Activated CD4-positive, alpha-beta T cell treated with anti-CD3 and anti-CD28 coated beads for 24 hours (primary cell): ENCODE measurements at places on chromosomes 5 and 9.

DNA sequence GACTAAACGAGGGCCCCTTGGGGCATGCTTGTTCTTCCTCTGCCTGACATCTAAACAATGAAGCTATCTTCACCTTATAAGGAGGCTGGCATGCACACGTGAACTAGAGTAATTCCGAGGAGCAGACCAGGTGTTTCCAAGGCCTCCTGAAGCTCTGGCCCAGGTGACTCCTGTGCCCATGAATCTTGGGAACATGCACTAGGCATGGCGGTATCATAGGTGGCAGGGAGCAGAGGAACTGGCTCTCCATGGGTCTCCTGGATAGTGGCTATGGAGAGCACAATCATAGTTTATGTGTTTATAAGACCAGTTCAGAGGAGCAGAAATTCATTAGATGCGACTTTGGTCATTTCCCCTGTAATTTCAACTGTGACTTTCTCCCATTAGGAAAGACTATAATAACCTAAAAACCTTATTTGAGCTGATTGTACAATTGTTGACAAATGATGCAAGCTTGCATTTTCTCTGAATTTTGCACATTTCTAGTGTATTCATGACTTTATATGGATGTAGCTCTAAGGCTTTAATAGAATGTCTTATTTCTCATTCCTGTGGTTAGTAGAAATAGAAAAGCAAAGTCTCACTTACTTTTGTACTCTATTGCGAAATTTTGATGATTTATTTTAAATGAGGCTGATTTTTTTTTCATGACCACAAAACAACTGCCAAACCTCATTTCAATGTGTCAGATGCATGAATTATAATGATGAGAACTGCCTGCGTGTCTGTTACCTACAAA lies 135.3 kb upstream of the RPS23 start:
- no peak for DNase-seq

DNA sequence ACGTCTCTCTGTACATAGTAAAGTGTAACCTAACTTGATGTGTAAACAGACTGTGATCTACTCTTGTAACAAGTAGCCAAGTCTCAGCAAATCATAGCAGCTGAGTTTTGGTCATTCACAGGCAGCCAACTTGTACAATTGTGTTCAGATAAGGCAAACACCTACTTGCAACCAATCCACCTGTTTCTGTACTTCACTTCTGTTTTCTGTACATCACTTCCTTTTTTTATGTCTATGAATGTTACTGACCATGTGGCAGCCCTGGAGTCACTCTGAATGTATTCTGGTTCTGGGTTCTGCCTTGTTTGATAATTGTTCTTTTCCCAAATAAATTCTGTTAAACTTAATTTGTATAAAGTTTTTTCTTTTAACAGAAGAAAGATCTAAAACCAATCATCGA lies 26.0 kb downstream of the RLN2 start:
- DNase-seq = no peak

DNA sequence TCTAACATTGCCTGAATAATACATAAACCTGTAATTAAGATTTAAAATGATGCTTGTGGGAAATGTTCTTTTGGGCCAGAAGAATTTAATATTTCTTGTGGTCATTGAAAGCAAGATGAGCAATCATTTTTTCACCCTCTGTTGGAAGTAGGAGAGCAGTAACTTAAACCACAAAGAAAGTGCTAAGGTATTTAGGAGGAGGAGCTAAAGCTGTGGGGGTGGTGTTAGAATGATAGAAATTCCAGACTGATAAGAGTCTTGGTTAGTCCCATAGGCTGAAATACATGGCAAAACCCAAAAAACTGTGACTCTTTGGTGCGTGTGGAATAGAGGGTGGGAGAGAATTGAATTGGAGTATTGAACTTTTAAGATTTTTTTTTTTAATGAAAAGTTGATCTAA lies 247.0 kb downstream of the YTHDC2 start:
- no peak for DNase-seq

DNA sequence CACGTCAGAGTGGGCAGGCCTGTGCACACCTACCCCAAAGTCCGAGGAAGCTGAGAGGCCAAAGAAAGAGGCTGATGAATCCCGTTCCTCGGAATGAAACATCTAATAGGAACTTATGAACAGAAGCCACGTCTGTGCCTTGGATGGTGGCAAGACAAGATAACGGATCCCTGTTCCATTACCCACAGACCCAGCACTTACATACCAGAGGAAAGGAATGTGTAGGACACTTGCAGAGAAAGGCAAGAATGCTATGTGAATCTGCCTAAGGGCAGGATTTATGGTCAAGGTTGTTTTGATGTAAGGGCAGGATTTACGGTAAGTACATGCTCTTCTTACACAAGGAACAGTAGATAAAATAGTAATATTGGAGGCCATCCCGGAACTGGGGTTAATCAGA lies 93.2 kb downstream of the WDR41 start:
- no peak for DNase-seq

GRCh38 chr5:71615809-71616208 lies 28.7 kb downstream of the MCCC2 start:
- DNase-seq = no peak

DNA sequence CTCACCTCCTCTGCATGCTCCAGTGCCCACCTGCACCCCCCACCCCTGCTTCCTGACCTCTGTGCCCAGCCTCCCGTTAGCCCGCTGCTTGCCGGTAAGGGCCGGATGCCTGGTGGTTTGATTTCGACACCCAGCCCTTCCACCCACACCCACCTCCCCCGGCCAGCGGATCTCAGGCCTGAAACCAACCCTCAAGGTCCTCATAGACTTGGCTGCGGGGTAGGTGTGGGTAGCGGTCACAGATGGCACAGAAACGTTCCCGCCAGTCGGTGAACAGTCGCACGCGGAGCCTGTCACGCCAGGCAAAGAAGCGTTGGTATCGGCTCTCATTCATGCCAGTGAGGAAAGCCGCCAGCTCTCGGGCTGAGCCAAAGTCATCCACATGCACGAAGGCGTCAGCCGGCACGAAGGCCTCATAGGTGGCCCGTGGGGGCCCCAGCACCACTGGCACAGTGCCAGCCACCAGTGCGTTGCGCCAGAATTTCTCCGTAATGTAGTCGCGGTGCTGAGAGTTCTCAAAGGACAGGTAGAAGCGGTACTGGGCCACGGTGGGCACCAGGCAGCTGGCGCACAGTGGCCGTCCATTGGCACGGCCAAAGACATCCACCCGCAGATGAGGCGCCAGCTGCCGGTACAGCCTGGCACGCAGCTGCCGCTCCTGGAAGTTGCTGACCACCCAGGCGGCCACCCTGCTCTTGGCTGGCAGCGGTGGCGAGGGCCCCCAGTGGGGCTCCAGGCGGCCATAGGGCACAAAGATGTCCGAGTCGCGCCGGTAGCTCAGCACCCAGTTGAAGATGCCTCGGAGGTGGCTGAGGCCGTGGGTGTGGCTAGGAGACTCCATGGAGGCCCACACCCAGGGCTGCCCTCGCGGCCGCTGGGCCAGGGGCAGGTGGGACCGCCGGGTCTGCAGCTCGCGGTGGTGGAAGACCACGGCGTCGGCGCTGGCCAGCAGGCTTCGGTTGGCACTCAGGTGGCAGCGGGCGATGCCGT lies 1.1 kb downstream of the FUT7 start:
- DNase-seq = no peak

DNA sequence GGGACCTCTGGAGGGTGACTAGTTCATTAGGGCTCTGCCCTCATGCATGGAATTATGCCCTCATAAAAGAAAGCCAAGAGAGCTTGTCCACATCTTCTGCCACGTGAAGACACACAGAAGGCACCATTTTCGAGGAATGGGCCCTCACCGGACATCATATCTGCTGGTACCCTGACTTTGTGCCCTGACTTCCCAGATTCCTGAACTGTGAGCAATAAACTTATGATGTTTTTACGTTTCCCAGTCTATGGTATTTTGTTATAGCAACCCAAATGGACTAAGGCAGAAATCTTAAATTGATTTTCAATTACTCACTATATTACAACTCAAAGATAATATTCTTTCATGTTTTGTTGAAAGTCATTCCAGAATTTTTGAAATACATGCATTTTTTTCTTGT lies 163.8 kb upstream of the PAPPA start:
- DNase-seq = no peak

GRCh38 chr5:9188131-9188530 lies 357.7 kb downstream of the SEMA5A start:
- DNase-seq = no peak
